ENCODE measurements at places on chromosomes 7 and 10.

- no peak for DNase-seq
Observed at GRCh38 chr10:103645141-103646054, 151.9 kb downstream of the NEURL1 start.

DNA sequence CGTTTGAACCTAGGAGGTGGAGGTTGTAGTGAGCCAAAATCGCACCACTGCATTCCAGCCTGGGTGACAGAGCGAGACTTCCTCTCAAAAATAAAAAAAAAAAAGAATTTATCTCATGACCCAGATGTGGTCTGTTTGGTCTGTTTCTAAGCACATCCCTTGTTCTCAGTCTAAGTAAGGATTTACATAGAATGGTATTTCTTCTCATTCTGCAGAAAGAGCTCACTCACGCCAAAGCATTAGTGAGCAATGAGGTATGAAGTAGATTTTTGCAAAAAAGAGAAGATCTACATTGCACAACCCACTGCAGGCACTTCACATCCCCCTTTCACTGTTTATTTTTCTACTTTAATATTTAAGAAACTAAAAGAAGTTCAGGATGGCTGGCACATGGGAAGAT is 76.5 kb upstream of the FGL2 start:
- DNase-seq = no peak

- DNase-seq = no peak
Observed at GRCh38 chr7:25832929-25833328, 319.1 kb upstream of the NFE2L3 start.

DNA sequence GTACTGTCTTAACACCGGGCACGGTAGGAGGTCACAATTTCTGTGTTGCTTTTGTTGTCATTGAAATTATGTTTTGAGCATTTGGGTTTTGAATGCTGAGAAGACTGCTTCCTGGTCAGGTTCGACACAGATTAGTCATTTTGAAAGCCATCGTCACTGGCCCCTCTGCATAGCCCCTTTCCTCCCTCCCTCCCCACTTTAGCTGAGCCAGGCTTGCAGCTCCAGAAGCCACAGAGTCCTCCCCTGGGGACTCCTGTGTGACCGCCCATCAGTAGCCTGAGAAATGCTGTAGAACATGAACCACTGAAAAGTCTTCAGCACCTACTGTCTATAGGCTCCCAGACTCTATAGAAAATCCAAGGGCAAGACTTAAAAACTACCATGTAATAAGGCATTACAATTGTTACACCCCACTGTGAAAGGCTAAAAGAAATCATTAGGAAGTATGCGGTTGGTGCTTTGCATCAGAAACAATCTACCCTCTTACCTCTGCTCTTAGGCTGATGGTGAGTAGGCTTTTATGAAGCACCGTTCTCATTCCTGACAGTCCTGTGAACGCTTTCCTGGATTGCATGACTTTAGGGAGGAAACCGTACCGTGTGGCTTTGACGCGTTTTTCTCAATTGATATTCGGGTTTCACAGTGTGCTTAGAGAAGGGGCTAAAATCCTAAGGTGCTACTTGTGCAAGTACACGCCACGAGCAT is 24.8 kb downstream of the JCAD start:
- DNase-seq = no peak

GRCh38 chr10:60237977-60238758 is 151.5 kb downstream of the ANK3 start:
- DNase-seq = peak; percentile 17

- DNase-seq = no peak
Observed at GRCh38 chr7:90858546-90858945, 262.4 kb downstream of the CDK14 start.

GRCh38 chr7:157514746-157515145 is 177.9 kb downstream of the DNAJB6 start:
- no peak for DNase-seq

DNA sequence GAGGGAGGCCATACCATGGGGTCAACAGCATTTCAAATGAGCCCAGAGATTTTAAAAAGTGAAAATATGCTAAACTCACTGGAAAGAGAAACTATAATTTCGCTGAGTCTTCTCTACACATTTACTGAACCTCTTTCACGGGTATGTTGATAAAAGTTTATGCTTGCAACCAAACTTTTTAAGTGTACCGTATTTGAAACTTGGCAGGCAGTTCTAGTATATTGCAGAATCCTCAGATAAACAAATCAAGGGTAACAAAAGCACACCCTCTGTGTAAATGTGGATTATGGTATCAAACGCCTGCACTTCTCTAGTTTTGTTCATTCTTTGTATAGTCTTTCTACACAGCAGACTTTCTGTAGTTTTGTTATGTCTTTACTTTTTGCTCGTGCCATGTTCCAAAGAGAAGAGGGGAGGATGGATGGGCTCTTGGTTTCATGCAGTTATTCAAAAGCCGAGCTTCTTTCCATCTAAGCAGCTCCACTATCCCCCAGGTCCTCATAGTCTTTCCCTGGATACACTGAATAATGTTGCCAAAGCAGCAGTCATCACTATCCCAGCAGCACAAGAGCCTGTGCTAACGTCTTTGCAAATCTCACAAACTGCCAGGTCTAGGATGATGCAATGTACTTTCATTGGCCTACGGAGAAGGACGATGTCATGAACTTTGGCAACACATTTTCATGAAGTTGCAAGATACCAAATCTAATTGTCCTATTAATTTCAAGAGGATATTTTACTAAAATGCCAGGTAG is 131.2 kb downstream of the MPP7 start:
- no peak for DNase-seq

DNA sequence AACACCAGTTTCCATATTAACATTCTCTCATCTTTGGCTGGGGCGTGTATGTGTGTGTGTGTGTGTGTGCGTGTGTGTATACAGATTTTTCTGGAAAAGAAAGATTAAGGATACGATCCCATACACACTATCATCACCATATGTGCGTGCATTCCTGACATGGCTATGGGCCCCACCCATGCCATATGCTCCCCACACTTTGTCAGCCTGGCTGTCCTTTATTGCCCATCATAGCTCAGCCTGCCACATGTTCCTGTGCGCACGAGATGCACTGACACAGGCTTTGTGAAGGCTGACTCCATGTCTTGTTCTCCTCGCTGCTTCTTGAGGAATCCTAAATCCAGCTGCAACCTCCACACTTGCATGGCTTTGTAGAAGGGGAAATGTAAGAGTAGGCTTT is 984.1 kb downstream of the LRMDA start:
- no peak for DNase-seq

DNA sequence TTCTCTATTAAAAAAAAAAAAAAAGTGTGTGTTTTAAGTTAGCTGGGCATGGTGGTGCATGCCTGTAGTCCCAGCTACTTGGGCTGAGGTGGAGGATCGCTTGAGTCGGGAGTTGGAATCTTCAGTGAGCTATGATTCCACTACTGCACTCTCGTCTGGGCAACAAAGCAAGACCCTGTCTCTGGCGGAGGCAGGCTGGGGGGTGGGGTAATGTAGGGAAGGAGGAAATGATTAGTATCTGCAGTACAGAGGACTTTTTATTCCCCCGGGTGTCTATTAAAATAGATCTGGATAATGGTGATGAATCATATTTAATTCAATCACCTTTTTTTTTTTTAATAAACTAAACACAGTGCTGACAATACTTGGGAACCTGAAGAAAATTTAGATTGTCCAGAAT is 6.5 kb downstream of the CBX3 start:
- no peak for DNase-seq

DNA sequence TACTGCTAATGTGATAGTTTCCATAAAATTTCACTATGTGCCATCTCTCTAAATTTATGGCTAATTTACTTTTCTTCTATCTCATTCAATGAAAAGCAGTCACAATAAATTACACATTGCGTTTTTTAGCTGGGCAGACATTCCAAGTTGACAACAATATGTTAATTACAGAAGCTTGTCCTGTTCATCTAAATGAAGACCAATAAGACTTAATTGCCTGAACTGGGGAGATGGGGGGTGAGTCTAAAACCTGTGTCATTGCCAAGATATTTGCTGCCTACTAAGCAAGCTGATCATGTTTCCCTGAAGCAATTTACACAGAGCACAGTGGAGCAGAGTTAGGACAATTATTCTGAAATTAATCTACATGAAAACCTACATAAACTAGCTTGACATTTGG is 89.3 kb upstream of the ADRB1 start:
- no peak for DNase-seq

DNA sequence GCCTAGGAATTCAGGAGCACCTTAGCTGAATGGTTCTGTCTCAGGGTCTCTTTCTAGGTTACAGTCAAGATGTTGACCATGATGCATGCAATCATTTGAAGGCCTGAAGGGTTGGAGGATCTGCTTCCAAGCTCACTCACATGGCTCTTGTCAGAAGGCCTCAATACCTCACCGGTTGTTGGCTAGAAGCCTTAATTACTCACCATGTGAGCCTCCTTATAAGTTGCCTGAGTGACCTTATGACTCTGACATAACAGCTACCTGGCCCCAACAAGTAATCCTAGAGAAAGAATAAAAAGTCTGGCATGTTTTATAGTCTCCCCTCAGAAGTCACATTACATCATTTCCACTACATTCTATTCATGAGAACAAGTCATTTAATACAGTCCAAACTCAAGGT is 3.4 kb upstream of the C1GALT1 start:
- no peak for DNase-seq

DNA sequence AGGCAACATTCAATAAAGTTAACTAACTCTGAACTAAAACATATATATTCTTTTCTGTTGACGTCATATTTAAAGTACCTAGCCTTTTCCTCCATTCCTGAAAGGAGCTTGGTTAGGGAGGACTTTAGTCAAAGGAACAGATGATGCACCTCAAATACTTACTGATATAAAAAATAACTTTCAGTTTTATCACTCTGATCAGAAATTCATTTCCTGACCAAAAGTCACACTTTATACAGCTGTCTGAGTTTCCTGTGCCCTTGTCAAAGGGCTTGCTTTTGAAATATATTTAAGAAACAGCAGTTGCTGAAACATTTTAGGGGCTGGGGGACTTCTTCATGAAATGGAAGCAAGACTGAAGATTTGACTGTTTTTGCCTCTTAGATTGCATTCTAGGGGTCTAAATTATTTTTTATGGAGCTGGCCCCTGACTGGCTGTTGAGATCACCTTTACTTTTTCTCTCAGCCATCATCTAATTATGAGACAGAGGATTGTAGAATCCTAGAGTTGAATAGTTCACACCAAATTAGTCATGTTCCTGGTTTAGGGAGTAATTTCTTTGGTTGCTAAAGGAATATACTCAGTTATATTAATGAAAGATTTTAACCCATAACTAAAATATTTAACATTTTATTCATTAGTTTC is 46.6 kb downstream of the GLCCI1 start:
- DNase-seq = no peak

- no peak for DNase-seq
Observed at GRCh38 chr7:51251290-51251689, 65.3 kb downstream of the COBL start.

DNA sequence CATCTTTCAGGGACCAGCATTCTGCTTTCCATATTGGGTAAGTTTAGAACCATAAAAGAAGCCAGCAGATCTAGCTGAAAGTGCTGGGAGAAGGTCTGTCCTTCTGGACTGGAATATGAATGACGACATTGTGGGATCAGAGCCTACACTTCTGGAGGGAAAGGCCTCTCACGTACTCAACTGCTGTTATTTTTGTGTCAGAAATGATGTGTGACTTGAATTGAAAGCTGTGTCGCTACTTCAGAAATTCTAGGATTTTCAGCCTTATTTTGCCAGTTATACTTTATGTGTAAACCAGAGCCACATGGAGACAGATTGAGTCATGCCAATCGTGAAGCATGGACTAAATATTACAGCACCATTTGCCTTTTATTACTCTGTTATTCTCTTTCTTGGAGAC is 231.0 kb downstream of the KIAA1217 start:
- no peak for DNase-seq

- DNase-seq = no peak
Observed at GRCh38 chr10:1626835-1627234, 110.5 kb downstream of the ADARB2 start.

GRCh38 chr10:60367901-60368300 is 21.8 kb downstream of the ANK3 start:
- DNase-seq = no peak

DNA sequence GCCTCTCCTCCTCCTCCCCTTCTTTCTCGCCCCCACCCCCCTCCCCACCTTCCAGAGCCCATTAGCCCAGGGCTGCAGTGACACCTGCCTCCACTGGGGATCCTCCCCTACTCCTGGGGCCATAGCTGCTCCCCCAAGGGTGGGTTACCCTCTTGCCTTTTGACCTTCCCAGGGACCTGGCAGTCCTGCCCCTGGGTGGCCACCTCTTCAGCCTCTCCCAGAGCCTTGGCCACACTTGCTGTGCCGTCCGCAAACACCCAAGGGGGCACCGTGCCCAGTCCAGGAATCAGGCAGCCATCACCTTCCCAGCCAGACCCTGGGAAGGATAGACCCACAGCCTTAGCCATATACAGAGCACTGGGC is 19.8 kb upstream of the CLDN4 start:
- DNase-seq = no peak

- DNase-seq = no peak
Observed at GRCh38 chr7:90520484-90520883, 51.0 kb downstream of the PTTG1IP2 start.

DNA sequence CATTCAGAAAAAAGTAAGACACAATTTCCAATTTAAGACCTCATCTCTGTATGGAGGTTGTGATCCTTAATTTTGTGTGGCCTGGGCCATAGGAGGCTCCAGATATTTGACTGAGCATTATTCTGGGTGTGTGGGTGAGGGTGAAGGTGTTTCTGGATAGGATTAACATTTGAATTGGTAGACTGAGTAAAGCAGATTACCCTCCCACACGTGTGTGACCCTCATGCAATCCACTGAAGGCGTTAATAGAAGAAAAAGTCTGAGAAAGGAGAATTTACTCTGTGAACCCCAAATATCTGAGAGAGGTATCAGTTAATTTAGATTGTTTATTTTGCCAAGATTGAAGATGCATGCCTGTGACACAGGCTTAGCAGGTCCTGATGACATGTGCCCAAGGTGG is 328.0 kb upstream of the POT1 start:
- DNase-seq = no peak

GRCh38 chr10:104328646-104328895 is 9.7 kb downstream of the ITPRIP start:
- no peak for DNase-seq

GRCh38 chr7:82211333-82211732 is 232.2 kb downstream of the CACNA2D1 start:
- DNase-seq = no peak

- no peak for DNase-seq
Observed at GRCh38 chr10:112913661-112914287, 36.3 kb upstream of the TCF7L2 start.

GRCh38 chr10:119006451-119007210 is 22.9 kb upstream of the NANOS1 start:
- DNase-seq = no peak

GRCh38 chr10:124737708-124738107 is 6.5 kb downstream of the FAM53B start:
- DNase-seq = no peak

- peak; percentile 48 for DNase-seq
Observed at GRCh38 chr7:151232917-151233701, 826 bp downstream of the CHPF2 start.
